ENCODE measurements at places on chromosomes 4 and X. TPM values are rescaled to one million over a fixed set of nuclear protein-coding genes. Genes with fewer than 3 reads are reported as not detected.

Gene SFRP2
- 0.11 TPM for total RNA-seq

Gene ADAM29
- not detected for total RNA-seq

Gene CCNG2
- 17.2 TPM for total RNA-seq

Gene HMGB3
- 17.9 TPM for total RNA-seq

Gene USP17L28
- not detected for total RNA-seq

Data from hair follicular keratinocyte (primary cell).